GOT3 (cell line): ENCODE measurements at places on chromosomes 6 and 20.

- no peak for DNase-seq
Measured at GRCh38 chr20:51142448-51142847, 119.5 kb upstream of the KCNG1 start.

DNA sequence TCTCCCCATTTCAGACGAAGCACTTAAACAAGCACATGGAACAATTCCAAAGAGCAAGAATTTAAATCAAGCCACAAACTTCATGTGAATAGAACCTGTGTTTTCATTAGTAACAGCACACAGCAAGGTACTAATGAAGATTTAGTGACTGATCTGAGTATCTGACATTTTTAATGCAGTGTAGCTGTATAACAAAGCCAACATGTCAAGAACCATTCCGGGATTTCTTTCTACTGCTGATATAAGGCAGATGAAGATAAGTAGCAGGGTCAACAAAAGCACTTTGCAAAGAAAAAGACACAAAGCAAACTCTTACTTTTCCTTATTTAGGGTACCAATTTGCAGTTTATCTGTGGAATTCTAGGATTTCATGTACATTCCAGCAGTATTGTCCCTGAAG lies 11.3 kb downstream of the SLC17A5 start:
- DNase-seq: no peak

DNA sequence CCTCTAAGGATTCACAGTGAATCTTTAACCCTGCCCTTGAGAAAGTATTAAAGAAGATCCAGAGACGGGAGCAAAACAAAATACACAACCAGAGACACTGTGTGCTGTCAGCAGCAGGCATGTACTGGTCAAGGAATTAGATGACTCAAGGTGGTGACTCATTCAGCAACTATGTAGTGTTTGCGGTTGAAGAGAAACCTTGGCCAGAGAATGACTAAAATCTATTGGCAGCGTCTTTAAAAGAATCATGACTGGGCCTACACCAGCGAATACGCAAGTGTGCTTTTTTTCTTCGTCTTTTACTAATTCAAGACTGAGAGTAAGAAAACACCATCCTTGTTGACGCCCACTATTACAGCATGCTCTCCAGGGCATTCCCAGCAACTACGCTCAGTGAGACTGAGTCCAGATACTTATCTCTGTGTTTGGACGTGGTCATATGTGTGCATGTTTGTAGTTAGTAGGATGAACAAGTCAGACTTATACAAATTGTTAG lies 72.4 kb upstream of the BACH2 start:
- DNase-seq: peak; percentile 59

GRCh38 chr6:154888421-154889295 lies 106.5 kb upstream of the TIAM2 start:
- no peak for DNase-seq

DNA sequence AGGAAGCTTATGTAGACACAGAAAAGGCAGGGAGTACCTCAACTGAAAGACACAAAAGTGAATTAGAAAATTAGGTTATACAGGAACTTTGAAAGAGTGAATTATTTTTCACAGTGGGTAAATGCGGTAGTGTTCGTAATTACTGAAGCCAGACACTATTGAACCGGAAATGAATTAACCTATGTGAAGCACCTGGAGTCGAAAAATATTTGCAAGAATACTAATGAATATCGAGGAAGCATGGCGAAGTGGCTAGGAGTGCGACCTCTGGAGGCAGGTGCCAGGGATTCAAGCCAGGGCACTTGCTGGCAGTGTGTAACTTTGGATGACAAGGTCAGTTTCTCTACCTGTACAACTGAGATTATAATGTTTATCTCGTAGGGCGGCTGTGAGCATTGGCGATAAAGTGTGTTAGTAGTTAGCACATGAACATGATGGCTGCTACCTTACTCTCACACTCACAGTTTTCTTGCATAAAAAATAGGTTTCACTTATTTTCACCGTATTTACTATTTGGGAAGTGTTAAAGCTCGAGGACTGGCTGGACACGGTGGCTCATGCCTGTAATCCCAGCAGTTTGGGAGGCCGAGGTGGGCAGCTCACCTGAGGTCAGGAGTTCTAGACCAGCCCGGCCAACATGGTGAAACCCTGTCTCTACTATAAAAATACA lies 567 bp upstream of the SLC18B1 start:
- DNase-seq: peak; percentile 24

- no peak for DNase-seq
Measured at GRCh38 chr6:122109075-122109474, 290.4 kb upstream of the HSF2 start.

- no peak for DNase-seq
Measured at GRCh38 chr6:111912904-111913303, 39.7 kb upstream of the FYN start.

- no peak for DNase-seq
Measured at GRCh38 chr6:127517693-127518092, 1.4 kb downstream of the MTCL3 start.

- DNase-seq: no peak
Measured at GRCh38 chr6:107329063-107329860, 130.1 kb downstream of the PDSS2 start.

- no peak for DNase-seq
Measured at GRCh38 chr6:126516411-126516810, 176.5 kb downstream of the CENPW start.

DNA sequence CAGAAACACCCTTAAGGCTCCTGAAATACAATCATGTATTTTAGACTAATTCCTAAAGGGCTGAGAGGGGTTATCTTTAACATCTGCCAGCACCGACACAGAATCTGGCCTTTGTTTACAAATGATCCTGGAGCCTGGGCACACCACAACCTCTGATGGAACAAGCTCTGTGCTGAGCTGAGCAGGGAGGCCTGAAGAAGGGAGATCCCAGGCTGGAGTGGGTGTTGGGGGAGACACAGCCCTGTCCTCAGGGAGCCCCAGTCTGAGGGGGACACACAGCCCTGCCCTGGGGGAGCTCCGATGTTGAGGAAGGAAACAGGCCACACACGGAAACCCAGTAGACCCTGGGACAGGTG lies 130.5 kb downstream of the VEGFA start:
- DNase-seq: no peak
